ENCODE measurements at places on chromosomes 7 and 10.

- peaks cover 2% of the 10 kb centered on the region for H3K4me1 ChIP-seq
- no peak for DNase-seq
- no peak overlapping the region for H3K4me3 ChIP-seq
- H3K36me3 ChIP-seq, result no peaks in the 10 kb centered on the region
- H3K27ac ChIP-seq, result no peak overlapping the region
- H3K27me3 ChIP-seq, result no peaks in the 10 kb centered on the region
Measured at GRCh38 chr7:94666879-94667587, 11.1 kb upstream of the SGCE start.

- peaks cover 10% of the 10 kb centered on the region for H3K36me3 ChIP-seq
- H3K27me3 ChIP-seq, result no peaks in the 10 kb centered on the region
- DNase-seq, result no peak
- H3K4me3 ChIP-seq, result no peak overlapping the region
- H3K27ac ChIP-seq, result peak overlapping the region; percentile 22
- peaks cover 24% of the 10 kb centered on the region for H3K4me1 ChIP-seq
Measured at GRCh38 chr7:5689716-5690115, 91.7 kb downstream of the RNF216 start.

DNA sequence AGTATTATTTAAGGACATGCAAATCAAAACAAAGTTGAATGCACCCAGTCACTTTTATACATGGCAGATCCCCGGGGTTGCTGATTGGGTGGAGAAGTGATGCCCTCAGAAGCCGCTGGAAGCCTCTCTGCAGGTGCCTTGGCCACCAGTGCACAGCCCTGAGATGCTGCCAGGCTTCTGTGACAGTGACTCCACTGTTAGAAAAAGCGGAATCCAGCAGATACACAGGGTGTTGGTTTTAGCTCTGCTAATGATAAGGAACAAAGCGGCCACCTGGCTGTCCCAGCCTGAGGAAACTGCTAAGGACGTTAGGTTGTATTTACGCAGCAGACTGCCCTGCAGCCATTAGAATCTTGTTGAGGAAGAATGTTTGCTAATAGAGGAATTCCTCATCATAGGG is 47.5 kb downstream of the JAKMIP3 start:
- no peak for DNase-seq
- H3K27ac ChIP-seq, result no peak overlapping the region
- peaks cover 3% of the 10 kb centered on the region for H3K27me3 ChIP-seq
- peaks cover 3% of the 10 kb centered on the region for H3K4me1 ChIP-seq
- H3K4me3 ChIP-seq, result no peak overlapping the region
- no peaks in the 10 kb centered on the region for H3K36me3 ChIP-seq

DNA sequence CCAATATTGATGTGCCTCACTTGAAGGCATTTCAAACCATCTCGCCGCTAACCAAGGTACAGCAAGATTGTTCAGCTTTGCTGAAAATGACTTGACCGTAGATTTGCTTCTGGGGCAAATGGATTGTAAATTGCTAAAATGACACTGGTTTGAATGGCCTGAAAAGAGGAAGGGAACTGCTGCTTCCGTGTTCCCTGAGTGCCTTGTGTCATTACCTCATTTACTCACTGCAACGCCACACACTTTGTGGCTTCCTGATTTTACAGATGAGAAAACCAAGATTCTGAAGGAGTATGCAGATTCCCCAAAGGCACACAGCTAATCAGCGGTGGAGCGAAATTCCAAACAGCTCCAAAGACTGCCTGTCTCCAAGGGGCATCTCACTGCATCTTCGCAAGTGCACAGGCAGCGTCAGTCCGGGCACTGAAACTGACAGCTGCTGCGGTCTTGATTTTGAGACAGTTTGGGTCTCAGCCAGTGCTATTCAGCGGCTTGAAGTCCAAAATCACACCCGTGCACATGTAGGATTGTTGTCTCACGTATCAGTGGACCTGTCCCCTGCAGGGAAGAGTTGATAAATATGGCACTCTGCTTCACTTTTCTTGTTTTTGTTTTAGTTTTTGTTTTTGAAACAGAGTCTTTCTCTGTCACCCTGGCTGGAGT is 290.9 kb downstream of the DPP6 start:
- H3K4me3 ChIP-seq, result no peak overlapping the region
- peaks cover 1% of the 10 kb centered on the region for H3K4me1 ChIP-seq
- no peak for DNase-seq
- H3K27ac ChIP-seq, result no peak overlapping the region
- H3K36me3 ChIP-seq, result no peaks in the 10 kb centered on the region

GRCh38 chr10:31937371-31937770 is 8.7 kb upstream of the ARHGAP12 start:
- H3K4me3 ChIP-seq, result no peak overlapping the region
- H3K36me3 ChIP-seq, result no peaks in the 10 kb centered on the region
- H3K27ac ChIP-seq, result no peak overlapping the region
- no peaks in the 10 kb centered on the region for H3K27me3 ChIP-seq
- H3K4me1 ChIP-seq, result peaks cover 4% of the 10 kb centered on the region
- DNase-seq, result no peak

DNA sequence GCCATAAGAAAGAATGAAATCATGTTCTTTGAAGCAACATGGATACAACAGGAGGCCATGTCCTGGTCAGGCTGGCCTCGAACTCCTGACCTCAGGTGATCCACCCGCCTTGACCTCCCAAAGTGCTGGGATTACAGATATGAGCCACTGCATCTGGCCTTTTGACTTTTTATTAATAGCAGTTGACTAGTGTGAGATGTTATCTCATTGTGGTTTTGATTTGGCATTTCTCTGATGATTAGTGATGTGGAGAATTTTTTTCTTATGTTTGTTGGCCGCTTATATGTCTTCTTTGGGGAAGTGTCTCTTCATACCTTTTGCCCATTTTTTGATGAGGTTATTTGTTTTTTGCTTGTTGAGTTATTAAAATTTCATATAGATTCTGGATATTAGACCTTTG is 400.9 kb downstream of the SUGCT start:
- H3K36me3 ChIP-seq, result no peaks in the 10 kb centered on the region
- DNase-seq, result no peak
- H3K27me3 ChIP-seq, result no peaks in the 10 kb centered on the region
- H3K27ac ChIP-seq, result no peak overlapping the region
- H3K4me1 ChIP-seq, result no peaks in the 10 kb centered on the region
- H3K4me3 ChIP-seq, result no peak overlapping the region

DNA sequence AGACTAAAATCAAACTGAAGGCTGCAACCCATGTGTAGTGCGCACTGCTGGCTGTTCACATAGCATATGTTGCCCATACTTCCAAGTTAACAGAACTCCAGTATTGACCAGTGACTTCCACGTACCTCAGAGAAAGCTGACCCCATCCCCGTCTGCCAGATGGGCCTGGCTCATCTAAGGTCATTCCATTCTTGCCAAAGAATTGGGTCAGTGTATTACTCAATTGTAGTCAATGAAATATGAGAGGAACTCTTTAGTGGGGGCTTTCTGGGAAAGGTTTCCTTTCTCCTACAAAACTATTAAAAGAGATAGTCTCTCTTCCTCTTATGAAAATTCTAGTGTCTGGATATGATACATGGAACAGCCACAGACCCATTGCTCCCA is 238.6 kb downstream of the COBL start:
- H3K27ac ChIP-seq, result no peak overlapping the region
- no peaks in the 10 kb centered on the region for H3K27me3 ChIP-seq
- no peaks in the 10 kb centered on the region for H3K36me3 ChIP-seq
- H3K4me3 ChIP-seq, result no peak overlapping the region

DNA sequence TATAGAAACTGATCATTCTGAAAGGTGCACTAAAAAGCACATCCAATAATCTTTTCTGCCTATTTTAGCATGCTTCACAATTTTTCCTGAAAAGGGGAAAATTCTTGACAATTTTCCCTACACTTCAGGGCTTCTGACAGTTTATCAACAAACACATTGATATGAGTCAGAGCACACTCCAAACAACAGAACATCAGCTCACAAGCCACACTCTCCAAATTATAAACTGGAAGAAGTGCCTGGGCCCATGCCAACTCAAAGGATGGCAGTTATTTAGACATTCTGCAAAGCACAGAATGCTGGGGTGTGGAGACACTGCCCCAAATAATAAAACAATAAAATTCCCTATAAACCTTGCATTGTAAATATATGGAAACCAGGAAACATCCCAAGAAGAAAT is 90.8 kb downstream of the ELAPOR2 start:
- H3K36me3 ChIP-seq, result no peaks in the 10 kb centered on the region
- H3K4me1 ChIP-seq, result no peaks in the 10 kb centered on the region
- DNase-seq, result peak; percentile 20
- no peaks in the 10 kb centered on the region for H3K27me3 ChIP-seq
- H3K27ac ChIP-seq, result no peak overlapping the region

Measured in mesenchymal stem cell (in vitro differentiated cells and primary cell).